ENCODE measurements at places on chromosomes 5 and 9.

GRCh38 chr9:86713470-86713869, 233.8 kb downstream of the GAS1 start:
- DNase-seq, result no peak

DNA sequence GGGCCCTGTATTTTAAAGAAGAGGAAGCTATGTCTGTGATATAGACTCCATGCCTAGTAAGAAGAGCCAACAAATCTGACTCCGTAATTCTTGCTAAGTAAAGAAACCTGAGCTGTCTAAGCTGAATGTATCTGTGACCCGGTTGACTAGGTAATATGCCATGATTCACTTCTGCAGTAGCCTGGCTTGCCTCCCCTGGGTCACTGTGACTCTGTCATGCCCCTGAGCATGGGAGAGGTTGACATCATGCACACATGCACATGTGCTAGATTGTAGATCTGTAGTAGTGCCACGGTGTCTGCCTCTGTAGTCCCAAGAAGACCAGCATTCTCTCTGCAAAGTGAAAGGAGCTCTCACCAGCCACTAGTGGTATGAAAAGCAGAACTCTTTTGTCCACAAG, 9.1 kb downstream of the SLC22A5 start:
- DNase-seq, result no peak

- no peak for DNase-seq
Measured at GRCh38 chr5:170746961-170747340, 36.6 kb upstream of the GABRP start.

GRCh38 chr5:4548341-4548740, 591.8 kb upstream of the ADAMTS16 start:
- DNase-seq, result no peak

GRCh38 chr9:127011772-127012171, 97.2 kb downstream of the RALGPS1 start:
- no peak for DNase-seq

DNA sequence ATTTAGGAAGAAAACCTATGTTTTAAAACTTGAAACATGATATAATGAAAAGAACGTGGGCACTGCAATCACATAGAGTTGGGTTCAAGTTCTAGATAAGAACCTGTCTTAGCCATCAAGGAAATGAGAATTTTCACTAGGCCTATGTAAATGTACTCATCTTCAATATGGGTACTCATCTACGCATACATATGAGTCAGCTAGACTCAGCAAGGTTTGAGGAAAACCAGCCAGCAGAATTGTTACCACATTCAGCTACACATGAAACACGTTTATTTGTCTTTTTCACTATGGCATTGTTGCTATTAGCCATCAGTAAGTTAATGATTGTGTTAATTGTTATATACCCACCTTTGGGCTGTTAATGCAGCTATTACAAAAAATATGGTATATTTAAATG, 146.3 kb downstream of the CHSY3 start:
- no peak for DNase-seq

DNA sequence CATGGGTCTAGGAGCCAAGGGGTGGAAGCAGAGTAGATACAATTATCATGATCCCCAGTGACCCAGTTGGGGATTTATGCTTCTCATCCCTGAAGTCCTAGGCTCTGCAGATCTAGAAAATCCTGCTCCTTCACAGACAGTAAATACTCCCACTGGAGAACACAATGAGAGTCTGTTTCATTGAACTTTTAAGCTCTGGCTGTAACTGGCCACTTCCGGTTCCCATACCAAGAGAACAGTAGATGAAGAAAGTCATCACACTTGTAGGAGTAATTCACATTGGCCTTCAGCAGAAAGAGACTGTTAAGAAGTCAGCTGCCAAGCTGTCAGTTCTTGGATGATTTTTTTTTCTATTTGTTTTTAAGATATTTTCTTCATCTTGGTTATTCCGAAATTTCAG, 597.1 kb downstream of the ACTL7B start:
- DNase-seq, result peak; percentile 17

DNA sequence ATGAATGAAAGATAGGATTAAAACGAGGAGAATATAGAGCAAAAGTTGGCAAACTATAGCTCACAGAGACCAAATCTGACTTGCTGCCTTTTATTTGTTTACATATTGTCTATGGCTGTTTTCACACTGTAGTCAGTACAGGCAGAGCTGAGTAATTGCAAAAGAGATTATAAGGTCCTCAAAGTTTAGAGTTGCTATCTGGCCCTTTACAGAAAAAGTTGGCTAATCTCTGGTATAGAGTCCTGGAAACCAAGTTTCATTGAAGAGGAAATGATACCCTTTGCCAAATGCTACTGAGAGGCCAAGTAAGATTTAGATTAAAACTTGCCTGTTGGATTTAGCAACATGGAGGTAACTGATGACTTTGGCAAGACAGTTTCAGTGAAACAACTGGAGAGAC, 36.0 kb downstream of the LYRM7 start:
- DNase-seq, result no peak

- DNase-seq, result no peak
Measured at GRCh38 chr9:124793015-124793541, 16.1 kb downstream of the OLFML2A start.

GRCh38 chr5:114055318-114056184, 306.3 kb upstream of the KCNN2 start:
- DNase-seq, result peak; percentile 37

GRCh38 chr9:83444110-83444509, 94.1 kb downstream of the FRMD3 start:
- no peak for DNase-seq

- DNase-seq, result no peak
Measured at GRCh38 chr9:132238992-132239391, 77.1 kb downstream of the NTNG2 start.

- DNase-seq, result no peak
Measured at GRCh38 chr5:132298298-132299212, 4.4 kb downstream of the SLC22A4 start.
